Mesothelial cell of epicardium (in vitro differentiated cells): ENCODE measurements at places on chromosomes 1 and 21. TPM values are rescaled to one million over a fixed set of nuclear protein-coding genes. Genes with fewer than 3 reads are reported as not detected.

- peaks cover 11% of the 10 kb centered on the region for H3K36me3 ChIP-seq
- H3K4me3 ChIP-seq, result peak overlapping the region; percentile 94
- H3K27ac ChIP-seq, result no peak overlapping the region
- no peak for DNase-seq
These were observed 571 bp downstream of the MARCKSL1 start for GRCh38 chr1:32335535-32335789.

- peak overlapping the region; percentile 98 for H3K27ac ChIP-seq
- H3K4me3 ChIP-seq, result peak overlapping the region; percentile 57
- DNase-seq, result peak; percentile 87
- no peaks in the 10 kb centered on the region for H3K27me3 ChIP-seq
- H3K36me3 ChIP-seq, result peaks cover 11% of the 10 kb centered on the region
- H3K4me1 ChIP-seq, result peaks cover 98% of the 10 kb centered on the region
These were observed 29.7 kb downstream of the PBX1 start for GRCh38 chr1:164588516-164589341.

DNA sequence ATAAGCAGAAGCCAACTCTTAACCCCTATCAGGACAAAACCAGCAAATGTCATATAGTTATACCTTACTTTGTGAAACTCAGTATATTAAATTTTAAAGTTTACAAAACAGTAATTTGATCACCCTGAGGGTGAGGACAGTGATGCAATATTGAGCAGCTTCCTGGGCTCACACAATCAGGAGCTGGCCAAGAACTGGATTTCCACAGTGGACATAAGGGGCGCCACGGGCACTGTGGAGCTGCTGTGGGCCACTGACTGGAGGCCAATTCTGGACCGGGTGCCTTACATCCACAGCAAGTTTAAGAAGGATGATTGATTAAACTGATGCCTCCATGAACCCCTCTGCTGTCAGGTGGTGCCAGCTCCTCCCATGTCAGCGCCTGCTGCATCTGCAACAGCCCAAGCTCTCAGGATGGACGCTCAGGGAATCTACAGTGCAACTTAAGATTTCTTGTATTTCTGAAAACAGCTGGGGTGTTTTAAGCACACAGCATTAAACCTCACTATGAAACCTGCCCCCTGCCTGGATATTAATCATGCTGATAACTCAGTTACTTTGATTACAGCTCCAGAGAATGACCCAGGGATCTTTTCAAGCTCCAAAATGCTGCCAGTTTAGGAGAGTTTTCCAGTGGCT lies 55.9 kb downstream of the TOR3A start:
- no peak overlapping the region for H3K4me3 ChIP-seq
- no peaks in the 10 kb centered on the region for H3K27me3 ChIP-seq
- no peak for DNase-seq

DNA sequence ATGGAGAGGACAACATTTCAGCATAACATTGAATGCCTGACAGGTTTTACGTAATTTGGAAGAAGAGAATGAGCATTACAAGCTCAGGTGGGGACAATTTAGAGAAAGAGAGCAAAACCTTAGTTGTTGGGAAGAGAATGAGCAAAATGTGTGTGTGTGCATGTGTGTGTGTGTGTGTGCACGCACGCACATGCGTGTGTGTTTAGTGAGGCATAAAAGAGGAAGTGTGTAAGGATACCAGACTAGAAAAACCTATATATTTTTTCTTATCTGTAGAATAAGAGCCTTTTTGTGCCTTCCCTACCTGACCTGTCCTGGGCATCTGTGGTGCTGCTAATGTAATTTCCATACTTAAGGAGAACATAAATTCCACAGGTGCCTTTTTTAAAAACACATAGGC lies 99.0 kb upstream of the PLXNA2 start:
- peaks cover 10% of the 10 kb centered on the region for H3K4me1 ChIP-seq
- no peak for DNase-seq
- H3K27me3 ChIP-seq, result peaks cover 3% of the 10 kb centered on the region

GRCh38 chr1:40621821-40622450 lies 43.5 kb downstream of the RIMS3 start:
- DNase-seq, result no peak
- H3K36me3 ChIP-seq, result peaks cover 2% of the 10 kb centered on the region
- H3K27ac ChIP-seq, result no peak overlapping the region
- no peaks in the 10 kb centered on the region for H3K27me3 ChIP-seq

GRCh38 chr1:22687191-22687590 lies 23.4 kb upstream of the EPHB2 start:
- H3K36me3 ChIP-seq, result no peaks in the 10 kb centered on the region
- peaks cover 47% of the 10 kb centered on the region for H3K4me1 ChIP-seq
- H3K4me3 ChIP-seq, result no peak overlapping the region
- H3K27ac ChIP-seq, result no peak overlapping the region
- no peak for DNase-seq

GRCh38 chr21:41933313-41934079 lies 20.3 kb downstream of the C2CD2 start:
- H3K27me3 ChIP-seq, result no peaks in the 10 kb centered on the region
- DNase-seq, result no peak

Gene OR2C3
- not detected in 3 replicates for total RNA-seq

Gene METTL25B
- 36.9 to 39.2 TPM (median 39.0 TPM) in 3 replicates for total RNA-seq

Gene GUCA2A
- not detected in 3 replicates for total RNA-seq
